ENCODE measurements at places on chromosomes 3 and 15. TPM values are rescaled to one million over a fixed set of nuclear protein-coding genes. Genes with fewer than 3 reads are reported as not detected.

PLSCR5 gene
- not detected for total RNA-seq

ATP13A4 gene
- 0.06 TPM for total RNA-seq

NLGN1 gene
- total RNA-seq = not detected

EBLN2 gene
- 0.67 TPM for total RNA-seq

TICRR gene
- 13.6 TPM for total RNA-seq

MYL3 gene
- total RNA-seq = not detected

SI gene
- not detected for total RNA-seq

DLEC1 gene
- total RNA-seq = 0.05 TPM

SLC22A13 gene
- total RNA-seq = 0.13 TPM

GNAT1 gene
- not detected for total RNA-seq

TMEM39A gene
- 21.9 TPM for total RNA-seq

CCDC9B gene
- total RNA-seq = 20.2 TPM

FANCD2OS gene
- not detected for total RNA-seq

SLC2A2 gene
- not detected for total RNA-seq

ALDH1A2 gene
- total RNA-seq = not detected

HMCES gene
- total RNA-seq = 45.0 TPM

ADAMTS9 gene
- total RNA-seq = 0.92 TPM

CYP1A2 gene
- not detected for total RNA-seq

DNAH12 gene
- 0.03 TPM for total RNA-seq

QRICH1 gene
- 41.5 TPM for total RNA-seq

SACM1L gene
- total RNA-seq = 16.1 TPM
